Thymus (tissue), 14 donors: ENCODE measurements at places on chromosomes 5 and 9.

- no peak overlapping the region for H3K27ac ChIP-seq
- H3K36me3 ChIP-seq = no peaks in the 10 kb centered on the region
- H3K4me1 ChIP-seq = no peaks in the 10 kb centered on the region
- H3K4me3 ChIP-seq = no peak overlapping the region
- no peak for DNase-seq
Measured at GRCh38 chr9:76772686-76773445, 8.6 kb downstream of the PCA3 start.

- no peak overlapping the region for H3K4me3 ChIP-seq
- peaks cover 9% of the 10 kb centered on the region for H3K27me3 ChIP-seq
- peaks cover 9% of the 10 kb centered on the region for H3K4me1 ChIP-seq
- DNase-seq = no peak
- H3K27ac ChIP-seq = no peak overlapping the region
- no peaks in the 10 kb centered on the region for H3K36me3 ChIP-seq
Measured at GRCh38 chr9:131312822-131313770, 23.6 kb downstream of the PLPP7 start.

GRCh38 chr9:36929350-36929675 is 104.8 kb downstream of the PAX5 start:
- no peak overlapping the region for H3K27ac ChIP-seq
- H3K4me1 ChIP-seq = no peaks in the 10 kb centered on the region
- no peaks in the 10 kb centered on the region for H3K36me3 ChIP-seq
- no peak overlapping the region for H3K4me3 ChIP-seq

- no peak overlapping the region for H3K27ac ChIP-seq
- H3K27me3 ChIP-seq = peaks cover 95% of the 10 kb centered on the region
- no peaks in the 10 kb centered on the region for H3K4me1 ChIP-seq
Measured at GRCh38 chr9:93953496-93954433, 1.4 kb downstream of the BARX1 start.
